ENCODE measurements at places on chromosomes 7 and 10.

DNA sequence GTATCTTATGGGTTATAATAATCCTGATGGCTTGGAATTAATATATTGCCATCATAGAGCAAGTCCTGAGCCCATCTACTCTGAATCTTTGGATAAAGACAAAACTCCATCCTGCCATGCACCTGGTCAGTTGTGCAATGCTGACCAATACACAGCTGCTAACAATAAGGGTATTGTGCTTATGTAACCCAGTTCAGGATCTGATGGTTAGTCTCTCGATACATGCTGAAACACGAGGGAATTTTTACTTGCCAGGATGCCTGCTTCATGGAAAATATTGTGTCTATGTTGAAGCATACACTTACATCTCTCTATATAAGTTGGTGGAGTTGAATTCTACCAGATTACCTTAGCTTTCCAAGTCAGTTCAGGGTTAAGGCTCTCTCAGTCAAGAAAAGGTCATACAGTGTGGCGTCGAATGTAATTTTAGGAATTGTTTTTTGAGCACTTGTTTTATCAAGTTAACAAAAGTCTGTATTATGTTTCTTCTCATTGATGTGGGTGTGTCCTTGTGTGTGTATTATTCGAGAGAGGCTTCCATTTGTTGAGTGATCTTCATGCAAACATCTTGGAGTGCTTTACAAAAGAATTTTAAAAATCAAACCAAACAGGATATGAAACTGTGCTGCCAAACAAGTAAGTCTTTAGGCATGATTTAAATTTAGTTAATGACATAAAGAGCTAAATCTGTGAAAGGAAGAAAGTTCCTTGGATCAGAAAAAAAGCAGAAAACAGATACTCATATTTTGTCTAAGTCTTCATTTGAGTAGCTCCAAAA, 449.1 kb downstream of the SUGCT start:
- DNase-seq, result no peak

DNA sequence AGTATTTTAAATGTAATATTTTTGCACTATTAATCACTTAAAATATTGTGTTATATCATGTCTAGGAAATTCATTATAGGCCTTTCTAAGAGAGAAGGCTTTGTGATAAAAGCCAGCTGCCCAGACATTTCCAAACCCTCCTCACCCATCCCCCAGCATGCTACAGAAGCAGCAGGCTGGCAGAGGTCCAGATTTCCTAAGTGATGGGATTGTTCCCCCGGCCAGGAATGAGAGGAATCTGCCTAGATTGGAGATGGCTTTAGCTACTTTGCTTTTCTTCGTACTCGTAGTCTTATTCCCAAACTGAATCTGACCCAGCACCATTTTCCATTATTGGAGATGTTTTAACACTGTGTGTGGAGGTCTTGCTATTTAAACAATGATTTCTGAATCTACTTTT, 29.4 kb downstream of the CDK14 start:
- peak; percentile 84 for DNase-seq

DNA sequence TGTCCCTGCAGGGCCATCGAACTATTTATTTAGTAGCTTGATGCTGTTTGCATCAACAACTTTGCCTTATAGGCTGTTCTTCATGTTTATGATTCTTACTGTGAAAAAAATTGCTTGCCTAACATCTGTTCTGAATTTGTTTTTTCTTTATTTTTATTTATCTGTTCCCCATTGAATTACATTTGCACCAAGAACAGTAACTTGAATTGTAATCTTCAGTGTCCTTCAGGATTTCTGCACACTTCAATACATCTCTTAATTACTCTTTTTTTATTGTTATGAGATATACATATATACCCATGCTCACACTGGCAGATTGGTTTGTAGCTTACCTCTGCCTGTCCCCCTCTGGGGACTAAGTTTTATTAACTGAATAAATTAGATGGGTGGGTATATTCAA, 64.4 kb downstream of the TBXAS1 start:
- DNase-seq, result no peak

GRCh38 chr7:29763266-29763665, 43.0 kb upstream of the WIPF3 start:
- no peak for DNase-seq

DNA sequence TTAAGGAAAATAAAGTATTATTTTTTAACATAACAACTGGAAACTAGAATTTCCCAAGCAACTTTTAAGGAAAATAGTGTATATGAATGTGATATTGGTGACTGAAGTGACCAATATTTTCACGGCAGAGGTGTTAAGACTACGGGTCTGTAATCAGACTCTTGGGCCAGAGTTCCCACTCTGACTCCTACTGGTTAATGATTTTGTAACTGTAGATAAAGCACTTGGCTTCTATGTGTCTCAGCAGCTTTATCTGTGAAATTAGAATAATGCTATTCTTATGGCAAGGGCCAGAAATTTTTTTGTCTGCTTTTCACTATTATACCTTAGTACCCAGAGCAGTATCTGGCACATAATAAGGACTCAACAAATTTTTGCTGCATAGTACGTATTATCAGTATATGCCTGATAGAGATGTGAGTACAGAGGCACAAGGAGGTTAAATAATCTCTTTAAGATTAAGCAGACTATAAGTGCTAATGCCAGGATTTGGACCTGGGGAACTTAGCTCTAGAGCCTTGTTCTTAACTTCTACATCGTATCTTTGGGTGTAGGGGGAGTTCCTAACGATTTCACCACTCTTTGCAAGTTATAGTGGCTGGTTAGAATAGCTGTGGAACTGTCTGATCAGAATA, 186.1 kb upstream of the SLC26A5 start:
- DNase-seq, result no peak

- peak; percentile 22 for DNase-seq
These were observed 43.3 kb downstream of the ETV1 start for GRCh38 chr7:13946181-13946580.

- no peak for DNase-seq
These were observed 51.1 kb downstream of the PRF1 start for GRCh38 chr10:70551466-70551865.
